ENCODE measurements at places on chromosomes 13 and 19.

- no peak for DNase-seq
Measured at GRCh38 chr13:67880916-67881315, 650.8 kb upstream of the PCDH9 start.

- no peak for DNase-seq
Measured at GRCh38 chr19:19529783-19530422, 1.2 kb downstream of the YJEFN3 start.

- DNase-seq, result no peak
Measured at GRCh38 chr19:57587529-57587928, 3.6 kb downstream of the ZIK1 start.

DNA sequence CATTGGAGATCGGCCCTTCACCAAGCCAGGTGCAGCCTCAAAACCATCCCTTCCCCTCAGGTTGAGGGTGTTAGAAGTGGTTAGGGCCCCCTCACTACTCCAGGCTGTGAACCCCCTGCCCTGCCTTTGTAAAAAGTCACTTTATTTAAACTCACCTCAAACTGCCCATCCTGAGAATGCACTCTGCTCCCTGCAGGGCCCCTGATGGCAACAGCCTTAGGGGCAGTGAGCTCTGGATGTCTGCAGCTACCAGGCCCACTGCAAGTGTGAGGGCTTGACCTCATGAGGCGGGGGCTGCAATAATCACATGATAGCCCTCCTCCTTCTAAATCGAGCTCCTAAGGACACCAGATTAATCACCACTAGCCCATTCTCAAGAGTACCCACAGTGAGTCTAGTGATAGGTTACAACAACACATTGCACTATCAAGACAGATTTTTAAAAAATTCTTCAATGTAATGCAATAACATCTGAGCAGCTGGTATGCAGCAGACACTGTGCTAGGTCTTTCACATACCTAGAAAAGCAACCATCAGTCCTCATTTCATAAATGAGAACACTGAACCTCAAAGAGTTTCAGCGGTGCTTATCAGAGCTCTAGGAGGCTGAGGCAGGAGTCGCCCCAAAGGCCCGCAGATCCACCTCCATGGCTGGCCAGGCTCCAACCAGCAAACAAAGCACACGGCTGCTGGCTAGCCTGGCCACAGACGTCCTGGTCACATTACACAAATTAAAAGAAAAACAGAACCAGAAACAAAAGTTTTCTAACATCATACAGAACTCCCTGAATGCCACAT, 26.0 kb downstream of the SLC7A1 start:
- DNase-seq, result no peak

DNA sequence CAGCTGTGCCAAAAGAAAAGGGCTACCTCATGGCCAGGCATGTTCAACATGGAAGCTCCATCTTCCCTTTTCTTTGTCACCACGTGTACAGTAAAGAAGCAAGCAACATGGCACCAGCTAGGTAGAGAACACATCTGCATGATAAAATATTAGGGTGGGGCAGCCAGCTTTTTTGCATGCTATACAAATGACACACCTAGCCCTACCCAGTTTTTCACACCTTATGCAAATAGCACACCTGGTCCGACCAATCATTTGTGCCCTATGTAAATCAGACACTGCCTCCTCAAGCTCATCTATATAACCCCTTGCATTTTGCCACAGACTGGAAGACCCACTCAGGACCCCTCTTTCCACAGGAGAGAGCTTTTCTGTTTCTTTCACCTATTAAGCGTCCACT, 85.5 kb downstream of the STOML3 start:
- DNase-seq, result no peak

DNA sequence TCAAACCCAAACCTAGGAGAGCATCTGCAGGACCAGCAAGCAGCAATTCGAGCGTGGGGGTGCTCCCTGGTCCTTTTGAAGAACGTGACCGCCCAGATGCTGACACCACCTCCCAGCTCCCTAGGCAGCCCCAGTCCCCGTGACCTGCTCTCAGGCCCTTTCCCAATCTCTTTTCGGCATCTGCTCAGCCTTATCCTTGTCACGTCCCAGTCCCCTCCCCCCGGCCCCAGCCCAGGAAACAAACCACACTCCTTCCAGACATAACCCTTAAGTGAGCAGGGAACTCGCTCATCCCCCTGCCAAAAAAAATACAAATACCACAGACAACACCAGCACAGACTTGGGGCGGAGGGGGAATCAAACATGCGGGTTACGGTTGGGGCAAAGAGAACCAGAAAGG, 3.3 kb downstream of the MLLT1 start:
- no peak for DNase-seq

- peak; percentile 66 for DNase-seq
Measured at GRCh38 chr13:31424130-31424729, 224.5 kb downstream of the B3GLCT start.

- DNase-seq, result no peak
Measured at GRCh38 chr13:23022704-23023103, 158.1 kb upstream of the SGCG start.

DNA sequence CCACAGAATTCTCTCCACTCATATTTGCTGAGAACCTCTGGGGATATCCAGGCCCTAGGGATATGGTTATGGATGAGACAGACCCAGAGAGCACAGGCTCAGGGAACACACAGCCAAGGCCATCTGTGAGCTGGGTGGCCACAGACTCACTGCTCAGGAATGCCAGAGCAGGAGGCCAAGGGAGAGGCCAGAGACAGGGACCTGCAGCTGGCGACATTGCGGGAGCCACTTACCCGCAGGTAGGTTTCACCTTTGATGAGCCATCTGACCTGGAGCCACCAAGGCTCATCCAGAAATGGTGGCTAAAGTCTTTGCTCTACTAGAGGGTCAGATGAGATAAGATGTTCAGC, 29.4 kb downstream of the CCNE1 start:
- no peak for DNase-seq

- DNase-seq, result no peak
Measured at GRCh38 chr13:45199711-45200110, 1.1 kb downstream of the KCTD4 start.

- no peak for DNase-seq
Measured at GRCh38 chr19:1252221-1252820, 3.9 kb downstream of the MIDN start.

DNA sequence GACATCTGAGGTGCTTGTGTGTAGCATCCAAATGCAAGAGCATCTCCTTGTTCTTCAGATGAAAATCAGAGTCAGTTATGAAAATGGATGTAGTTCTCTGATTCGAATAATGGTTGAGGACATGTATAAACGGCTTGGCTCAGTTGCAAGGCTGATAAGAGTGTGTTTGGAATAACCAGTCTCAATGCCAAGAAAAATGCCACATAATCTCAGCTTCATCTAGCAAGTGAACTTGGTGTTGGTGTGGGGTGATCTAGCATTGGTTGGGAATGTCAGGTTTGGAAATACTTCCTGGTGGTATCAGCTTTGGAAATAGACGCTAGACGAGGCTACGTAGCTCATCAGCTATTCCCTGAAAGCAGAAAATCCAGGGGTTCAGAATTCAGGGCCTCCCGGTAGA, 362.0 kb downstream of the FGF9 start:
- no peak for DNase-seq

GRCh38 chr13:114339857-114340534, 25.7 kb downstream of the CHAMP1 start:
- DNase-seq, result peak; percentile 63

DNA sequence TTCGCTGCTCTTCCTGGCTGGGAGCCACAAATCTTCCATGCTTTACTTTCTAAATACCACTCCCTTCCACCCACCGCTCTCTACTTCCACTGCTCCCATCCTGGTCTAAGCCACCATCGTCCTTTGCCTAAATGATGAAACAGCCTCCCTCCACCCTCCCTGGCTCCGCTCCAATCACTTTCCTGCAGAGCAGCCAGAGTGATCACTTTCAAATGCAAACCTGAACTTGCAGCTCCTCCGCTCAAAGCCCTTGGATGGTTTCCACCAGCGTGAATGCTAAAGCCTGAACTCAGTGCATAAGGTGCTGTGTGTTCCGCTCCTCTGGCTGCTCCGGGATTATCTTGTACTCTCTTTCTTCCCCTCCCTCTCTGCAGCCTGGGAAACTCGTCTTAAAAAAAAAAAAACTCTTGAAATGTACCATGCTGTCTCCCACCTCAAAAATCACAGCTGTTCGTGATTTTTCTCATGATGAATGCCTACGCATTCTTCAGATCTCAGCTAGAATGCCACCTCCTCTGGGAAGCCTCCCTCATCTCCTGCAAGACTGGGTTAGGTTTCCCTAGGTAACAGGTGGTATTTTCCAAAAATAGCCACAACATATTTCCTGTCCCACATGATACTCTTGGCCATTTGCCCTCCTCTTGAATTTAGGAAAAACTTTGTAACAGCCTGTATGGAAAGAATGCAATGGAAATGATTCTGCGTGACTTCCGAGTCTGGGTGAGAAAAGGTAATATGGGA, 3.7 kb upstream of the SIN3B start:
- DNase-seq, result no peak

- DNase-seq, result no peak
Measured at GRCh38 chr13:91144486-91144885, 203.0 kb upstream of the MIR17HG start.

DNA sequence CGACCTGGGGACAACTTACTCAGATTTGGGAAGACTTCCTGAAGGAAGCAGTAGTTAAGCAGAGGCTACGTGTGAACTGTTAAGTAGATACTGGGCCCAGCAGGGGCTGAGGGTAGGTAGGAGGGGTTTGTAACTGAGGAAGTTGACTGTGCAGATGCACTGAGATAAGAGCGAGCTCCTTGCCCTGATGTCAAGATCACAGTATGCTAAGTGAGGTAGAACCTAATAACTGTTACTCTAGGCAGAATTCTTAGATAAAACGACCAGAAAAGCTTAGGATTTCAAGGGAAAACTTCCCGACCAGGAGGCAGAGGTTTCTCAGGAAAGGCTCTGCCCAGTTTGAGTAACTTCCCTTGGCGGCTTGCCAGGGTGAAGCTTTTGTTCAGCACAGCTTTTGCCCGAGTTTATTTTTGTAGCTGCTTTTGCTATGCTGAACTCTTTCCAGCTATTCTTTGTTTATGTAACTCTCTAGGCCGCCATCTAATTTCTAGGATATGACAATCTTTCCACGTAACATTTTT, 632.1 kb downstream of the DIAPH3 start:
- DNase-seq, result no peak
